Activated CD4-positive, alpha-beta T cell treated with anti-CD3 and anti-CD28 coated beads, Interleukin-2, amount 10 ng/mL, durations not matched to agents 7 days and 5 days (primary cell): ENCODE measurements at places on chromosomes 4 and X.

DNA sequence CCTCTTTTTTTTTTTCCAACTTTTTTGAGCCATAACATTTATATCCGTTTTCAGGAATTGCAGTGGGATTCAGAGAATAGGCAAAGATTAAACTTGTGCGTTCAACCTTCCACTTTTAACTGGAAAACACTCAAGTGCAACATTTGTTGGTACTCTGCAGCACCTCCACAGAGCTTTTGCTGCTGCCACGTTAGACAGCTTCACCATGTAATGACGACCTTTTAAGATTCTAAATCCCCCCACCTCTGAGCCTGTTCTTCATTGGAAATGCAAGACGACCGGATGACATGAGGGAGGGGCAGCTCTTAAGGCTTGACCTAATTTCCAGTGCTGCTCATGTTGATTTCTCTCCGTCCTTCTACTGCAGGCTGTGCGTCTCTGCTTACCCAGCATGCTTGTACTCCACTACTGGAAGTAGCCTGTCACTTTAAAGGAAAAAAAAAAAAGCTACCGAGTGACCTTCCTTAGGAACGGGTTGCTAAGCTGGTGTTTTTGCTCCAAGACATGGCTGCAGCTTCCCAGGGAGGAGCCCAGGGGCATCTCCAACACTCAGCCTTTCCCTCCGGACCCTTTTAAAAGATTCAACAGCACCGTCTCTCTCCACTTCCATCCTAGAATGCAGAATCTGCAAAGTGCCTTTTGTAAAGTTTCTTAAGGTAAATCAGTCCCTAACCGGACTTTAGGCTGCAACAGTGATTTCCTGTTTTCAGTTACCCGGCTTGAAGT, at the start of gene CC2D2A:
Gene CC2D2A (plus strand): TSS at position 481 of the 726 bp plus-strand sequence. CDS start 6,051 bp downstream, outside the sequence.
- no peak for DNase-seq

- no peak for DNase-seq
These were observed 128.7 kb upstream of the PJA1 start for GRCh38 chrX:69293776-69294601.

GRCh38 chrX:40936827-40937226, 148.4 kb upstream of the USP9X start:
- no peak for DNase-seq

GRCh38 chrX:30150196-30150895, 65.0 kb upstream of the MAGEB2 start:
- DNase-seq = no peak

- DNase-seq = no peak
These were observed 694.1 kb upstream of the ADGRL3 start for GRCh38 chr4:60506061-60506460.

DNA sequence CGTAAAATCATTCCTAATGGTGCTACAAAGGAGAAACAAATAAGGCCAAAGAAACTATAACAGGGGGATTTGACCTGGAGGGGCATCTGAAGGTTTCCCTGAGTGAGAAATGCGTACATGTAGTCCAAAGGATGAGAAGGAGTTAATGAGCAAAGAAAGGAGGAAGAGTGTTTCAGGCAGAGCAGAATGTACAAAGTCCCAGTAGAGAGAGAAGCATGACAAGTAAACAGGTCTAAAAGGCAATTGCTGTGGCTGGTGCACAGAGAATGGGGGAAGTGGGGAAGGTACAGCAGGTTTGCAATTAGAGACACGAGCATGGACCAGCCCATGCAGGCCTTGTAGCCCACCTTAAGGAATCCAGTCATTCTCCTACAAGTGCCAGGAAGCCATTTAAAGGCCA, 145.5 kb downstream of the TSPAN5 start:
- DNase-seq = no peak

DNA sequence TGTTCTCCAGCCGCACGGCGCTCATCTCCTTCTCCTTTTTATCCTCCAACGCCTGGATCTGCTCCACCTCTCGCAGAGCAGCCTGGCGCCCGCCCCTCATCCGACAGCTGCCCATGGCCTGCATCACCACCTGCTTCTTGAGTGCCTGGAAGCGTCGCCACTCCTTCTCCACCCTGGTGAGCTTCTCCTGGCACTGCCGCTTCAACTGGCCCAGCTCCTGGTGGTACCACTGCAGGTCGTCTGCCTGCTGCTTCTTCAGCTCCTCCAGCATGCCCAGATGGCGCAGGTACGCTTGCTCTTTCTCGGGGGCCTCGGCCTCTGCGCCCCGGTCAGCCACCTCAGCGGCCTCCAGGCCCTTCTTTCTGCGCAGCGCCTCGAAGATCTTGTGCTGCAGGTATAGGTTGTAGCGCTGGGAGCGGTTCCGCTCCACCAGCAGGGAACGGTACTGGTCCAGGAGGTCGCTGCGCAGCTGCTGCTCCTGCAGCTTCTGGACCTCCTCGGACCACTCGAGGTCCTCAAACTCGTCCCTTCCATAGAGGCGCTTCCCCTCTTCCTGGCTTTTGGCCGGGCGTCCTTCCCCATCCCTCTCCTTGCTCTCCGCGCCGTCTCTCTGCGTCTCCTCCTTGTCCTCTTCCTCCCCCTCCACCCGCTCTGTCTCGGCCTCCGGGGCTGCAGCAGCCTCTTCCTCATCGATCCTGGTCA, 1.2 kb upstream of the TADA2B start:
- DNase-seq = no peak

DNA sequence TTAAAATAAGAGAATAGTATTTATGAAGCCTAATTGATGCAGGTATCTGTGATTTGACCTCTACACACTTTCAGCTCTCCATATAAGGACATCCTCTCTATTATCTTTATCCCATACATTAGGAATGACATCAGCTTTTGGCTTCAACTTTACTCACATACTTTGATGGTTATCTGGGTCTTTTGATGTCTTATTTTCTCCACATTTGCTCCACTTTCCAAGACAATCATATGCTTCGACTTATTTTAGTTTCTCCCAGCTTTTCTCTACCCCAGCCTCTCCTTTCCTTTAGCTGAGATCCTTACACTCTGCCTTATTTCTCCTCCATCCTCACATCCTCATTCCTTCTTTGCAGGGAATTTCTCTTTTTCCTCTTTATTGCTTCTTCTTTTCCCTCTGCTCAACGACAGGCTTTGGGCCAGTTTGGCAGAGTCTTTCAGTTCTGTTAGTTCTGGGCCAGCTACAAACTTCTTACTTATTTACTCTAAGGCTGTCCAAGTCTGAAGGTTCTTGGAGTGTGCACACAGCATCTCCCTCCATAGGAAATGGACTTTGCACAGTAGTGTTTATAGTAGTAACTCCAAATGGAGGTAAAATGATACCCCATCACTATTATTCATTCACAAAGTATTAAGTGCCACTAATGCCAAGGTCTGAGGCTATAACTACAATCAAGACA, 50.5 kb downstream of the SLC4A4 start:
- DNase-seq = no peak

GRCh38 chr4:106019771-106020170, 124.5 kb downstream of the NPNT start:
- DNase-seq = no peak

DNA sequence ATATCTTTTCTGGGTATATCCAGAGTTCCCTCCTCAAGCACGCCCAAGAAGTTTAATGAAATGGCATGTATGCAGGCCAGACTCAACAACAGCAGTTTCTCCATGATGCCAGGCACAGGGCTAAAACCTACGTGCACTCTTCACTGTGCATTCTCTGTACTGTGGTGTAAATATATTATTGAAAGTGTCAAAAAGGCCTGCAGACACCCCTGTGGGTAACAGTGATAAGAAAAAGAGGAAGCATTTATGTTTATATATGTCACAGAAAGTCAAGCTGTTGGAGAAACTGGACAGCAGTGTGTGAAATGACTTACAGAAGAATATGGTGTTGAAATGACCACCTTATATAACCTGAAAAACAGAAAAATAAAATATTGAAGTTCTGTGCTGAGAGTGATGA, 29.6 kb upstream of the DCAF8L1 start:
- no peak for DNase-seq

DNA sequence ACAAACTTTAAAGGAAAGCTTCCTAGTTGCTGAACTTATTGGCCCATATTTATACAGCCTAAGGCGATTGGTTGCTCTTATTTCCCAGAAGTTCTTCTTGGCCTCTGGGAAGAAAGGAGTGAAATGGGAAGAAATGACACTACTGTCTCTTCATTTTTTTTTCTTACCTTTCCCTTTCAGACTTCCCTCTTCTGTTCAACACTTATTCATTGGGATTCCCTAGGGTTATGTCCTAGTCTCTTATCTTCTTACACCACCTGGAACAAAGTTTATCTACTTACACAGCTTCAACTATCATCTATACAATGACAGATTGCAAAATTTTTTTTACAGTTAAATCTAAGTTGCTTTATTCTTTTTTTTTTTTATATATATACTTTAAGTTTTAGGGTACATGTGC, 68.0 kb downstream of the SNX12 start:
- no peak for DNase-seq

- no peak for DNase-seq
These were observed 29.8 kb upstream of the CCNG2 start for GRCh38 chr4:77127215-77127614.

DNA sequence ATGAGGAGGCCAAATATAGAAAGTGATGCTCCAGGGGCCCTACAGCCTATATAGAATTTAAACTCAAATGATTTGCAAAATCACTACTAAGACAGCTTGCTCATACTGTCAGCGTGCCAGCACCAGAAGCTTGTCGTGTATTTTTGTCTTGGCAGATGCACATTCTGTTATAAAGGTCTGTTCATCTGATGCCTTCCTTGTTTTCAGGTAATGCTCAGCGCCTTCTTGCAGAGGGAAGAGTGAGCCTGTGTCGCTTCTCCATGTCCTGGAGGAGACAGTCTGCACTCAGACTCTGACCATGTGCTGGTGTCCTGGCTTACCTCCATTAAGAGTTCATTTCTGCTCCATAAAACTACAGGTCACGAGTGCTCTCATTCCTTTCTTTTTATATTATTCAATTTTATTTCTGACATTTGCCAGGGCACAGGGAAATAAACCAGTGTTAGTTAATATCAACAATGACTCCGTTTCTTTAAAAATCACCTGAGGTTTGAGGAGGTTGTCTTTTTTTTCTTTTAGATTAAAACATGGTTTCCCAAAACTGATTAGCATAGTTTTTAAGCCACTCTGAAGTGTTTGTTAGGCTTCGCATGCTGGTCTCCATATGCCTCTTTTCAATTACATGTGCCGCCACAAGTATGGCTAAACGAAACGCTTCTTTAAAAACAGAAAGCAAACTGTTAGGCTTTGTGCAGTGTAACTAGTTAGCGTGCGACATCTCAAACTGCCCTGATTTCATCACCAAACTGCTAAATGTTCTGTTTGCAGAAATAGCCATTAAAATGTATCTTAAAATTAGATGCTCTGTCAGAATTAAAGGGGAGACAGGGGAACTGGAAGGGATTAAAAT, 215.2 kb upstream of the GK2 start:
- no peak for DNase-seq

DNA sequence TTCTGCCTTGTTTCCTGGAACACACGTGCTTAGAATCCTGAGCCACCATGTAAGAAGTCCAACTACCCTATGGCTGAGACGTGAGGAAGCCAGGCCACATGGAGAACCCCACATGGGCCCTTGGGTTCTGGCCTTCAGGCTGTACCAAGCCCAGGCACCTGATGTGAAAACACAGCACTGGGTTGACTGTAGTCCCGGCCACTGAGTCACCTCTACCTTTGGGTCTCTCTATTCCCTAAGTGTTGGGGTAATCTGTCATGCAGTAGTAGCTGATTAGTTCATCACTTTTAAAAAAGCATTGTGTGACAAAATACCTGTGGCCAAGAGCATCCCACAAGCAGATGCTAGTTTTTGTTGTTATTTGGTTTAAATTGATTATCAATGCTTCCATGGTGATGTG, 24.3 kb downstream of the CFAP97 start:
- DNase-seq = no peak

DNA sequence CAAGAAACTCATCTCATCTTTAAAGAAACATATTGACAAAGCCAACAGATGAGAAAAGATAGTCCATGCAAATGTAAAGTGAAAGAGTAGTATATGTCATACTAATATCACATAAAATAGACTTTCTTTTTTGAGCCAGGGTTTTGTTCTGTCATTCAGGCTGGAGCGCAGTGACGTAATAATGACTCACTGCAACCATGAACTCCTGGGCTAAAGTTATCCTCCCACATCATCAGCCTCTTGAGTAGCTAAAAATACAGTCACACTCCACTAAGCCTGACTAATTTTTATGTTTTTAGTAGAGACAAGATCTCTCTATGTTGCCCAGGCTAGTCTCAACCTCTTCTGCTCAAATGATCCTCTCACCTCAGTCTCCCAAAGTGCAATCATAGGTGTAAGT, 51.8 kb upstream of the TRAM1L1 start:
- no peak for DNase-seq

DNA sequence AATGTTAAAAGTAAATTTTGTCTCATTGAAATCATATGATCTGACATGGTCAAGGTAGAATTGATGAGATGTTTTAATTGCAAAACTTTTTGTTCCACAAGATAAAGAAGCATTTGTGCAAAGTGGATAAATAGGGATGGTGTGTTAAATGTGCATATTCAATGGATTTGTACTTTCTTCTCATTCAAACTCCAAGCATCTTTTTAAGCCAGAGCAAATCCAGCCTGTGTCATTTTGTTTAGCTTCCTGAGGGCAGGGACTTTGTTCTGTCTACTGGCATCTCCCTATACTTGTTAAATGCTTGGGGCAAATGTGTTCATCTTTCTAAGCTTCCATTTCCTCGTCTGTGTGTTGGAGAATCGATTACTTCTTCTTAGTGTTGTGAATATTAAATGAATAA, 200.3 kb downstream of the SLIT2 start:
- no peak for DNase-seq

- no peak for DNase-seq
These were observed 17.2 kb downstream of the MID2 start for GRCh38 chrX:107842715-107843400.

DNA sequence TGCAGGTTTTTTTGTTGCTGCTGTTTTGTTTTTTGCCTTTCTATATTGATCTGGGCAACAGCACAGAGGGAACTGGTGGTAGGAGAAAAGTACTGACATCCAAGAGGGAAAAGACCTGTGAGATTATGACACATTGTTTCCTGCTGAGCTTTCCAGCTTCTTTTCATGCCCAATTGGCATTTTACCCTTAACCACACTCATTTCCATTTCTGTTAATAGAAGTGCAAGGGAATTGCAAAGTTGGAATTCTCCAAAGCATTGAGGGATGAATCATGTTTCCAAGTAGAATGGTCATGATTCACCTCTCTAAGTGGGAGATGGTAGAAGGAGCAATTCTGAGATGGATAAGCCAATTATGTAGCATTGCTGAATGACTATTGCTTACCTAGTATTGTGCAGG, 161.5 kb downstream of the PPARGC1A start:
- no peak for DNase-seq

GRCh38 chr4:102988429-102989020, 31.0 kb downstream of the SLC9B1 start:
- no peak for DNase-seq

GRCh38 chrX:56728321-56728720, 722 bp upstream of the NBDY start:
- DNase-seq = no peak

DNA sequence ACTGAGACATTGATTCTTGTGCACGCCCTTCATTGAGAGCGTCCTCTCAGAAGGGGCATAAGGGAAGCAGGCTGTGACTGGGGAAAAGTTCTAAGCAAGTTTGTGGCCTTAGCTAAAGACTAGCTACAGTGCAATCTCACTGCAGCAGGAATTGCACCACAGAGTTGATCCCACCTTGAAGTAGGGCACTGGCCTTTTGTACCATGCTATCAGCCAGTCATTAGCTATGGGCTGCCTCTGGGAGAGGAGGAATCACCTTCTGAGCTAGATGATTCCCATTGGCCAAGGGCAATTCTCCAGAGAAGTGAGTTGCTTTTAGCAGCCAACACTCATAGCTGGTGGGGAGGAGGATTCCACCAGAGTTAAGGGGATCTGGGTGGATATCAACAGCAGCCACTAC, 142.6 kb upstream of the SCML1 start:
- DNase-seq = no peak
